Activated CD8-positive, alpha-beta memory T cell treated with anti-CD3 and anti-CD28 coated beads, Interleukin-2, amount 50 U/mL, for 4 hours (primary cell): ENCODE measurements at places on chromosomes 12 and 14.
A peak's percentile ranks its signal among the peaks of the same experiment; 100 is the strongest.

DNA sequence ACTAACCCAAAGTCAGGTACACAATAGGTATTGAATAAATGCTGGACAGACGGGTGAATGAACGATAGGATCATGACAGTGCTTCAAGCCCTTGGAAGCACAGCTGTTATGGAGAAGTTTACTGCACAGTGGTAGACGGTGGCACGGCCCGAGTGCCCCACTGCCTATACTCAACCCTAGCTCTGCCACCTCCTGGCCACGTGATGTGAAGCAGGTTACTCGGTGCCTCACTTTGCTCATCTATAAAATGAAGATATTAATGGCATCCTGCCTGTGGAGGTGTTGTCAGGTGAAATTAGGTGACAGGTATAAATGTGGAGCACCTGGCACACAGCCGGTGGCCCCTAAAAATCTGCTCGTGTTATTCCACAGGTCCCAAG, 5.8 kb downstream of the ASB2 start:
- peak; percentile 76 for DNase-seq

- DNase-seq, result no peak
These were observed 113.2 kb upstream of the FLRT2 start for GRCh38 chr14:85416771-85417170.

DNA sequence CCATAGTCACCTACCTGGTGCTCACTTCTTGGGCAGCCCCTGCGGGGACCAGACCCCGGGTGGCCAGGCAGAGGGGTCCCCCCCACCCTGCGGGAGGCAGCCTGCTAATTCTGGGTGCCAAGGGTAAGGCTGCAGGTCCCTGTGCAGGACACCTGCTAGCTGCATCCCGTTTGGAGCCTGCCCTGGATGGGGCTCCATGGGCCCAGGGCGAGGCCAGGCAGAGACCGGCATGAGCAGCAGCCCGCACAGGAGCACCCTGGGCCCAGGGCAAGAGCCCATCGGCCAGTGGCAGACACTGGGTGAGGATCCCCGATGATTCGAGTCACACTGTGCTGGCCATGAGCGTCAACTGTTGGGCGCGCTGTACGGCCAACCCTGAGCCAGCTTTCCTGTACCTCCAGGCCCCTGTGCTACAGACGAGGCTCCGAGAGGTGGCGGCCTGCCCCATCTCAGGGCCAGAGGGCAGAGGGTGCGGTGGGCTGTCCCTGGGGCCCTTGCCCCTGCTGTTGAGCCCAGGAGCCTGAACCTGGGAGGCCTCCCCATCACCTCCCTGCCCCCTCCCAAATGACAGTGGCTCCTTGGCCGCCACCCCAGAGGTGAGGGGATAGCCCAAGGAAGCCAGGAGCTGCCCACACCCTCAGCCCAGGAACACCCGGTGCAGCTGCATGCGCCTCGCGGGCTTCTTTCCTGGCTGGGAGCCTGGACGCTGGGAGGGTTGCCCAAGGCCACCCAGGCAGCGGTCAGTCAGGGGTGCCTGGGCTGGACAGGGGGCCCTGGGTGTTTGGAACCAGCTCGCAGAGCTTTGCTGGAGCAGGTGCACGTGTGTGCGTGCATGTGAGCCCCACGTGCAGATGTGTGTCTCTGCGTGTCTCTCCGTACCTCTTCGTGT, 47.7 kb downstream of the CYP46A1 start:
- no peak for DNase-seq

DNA sequence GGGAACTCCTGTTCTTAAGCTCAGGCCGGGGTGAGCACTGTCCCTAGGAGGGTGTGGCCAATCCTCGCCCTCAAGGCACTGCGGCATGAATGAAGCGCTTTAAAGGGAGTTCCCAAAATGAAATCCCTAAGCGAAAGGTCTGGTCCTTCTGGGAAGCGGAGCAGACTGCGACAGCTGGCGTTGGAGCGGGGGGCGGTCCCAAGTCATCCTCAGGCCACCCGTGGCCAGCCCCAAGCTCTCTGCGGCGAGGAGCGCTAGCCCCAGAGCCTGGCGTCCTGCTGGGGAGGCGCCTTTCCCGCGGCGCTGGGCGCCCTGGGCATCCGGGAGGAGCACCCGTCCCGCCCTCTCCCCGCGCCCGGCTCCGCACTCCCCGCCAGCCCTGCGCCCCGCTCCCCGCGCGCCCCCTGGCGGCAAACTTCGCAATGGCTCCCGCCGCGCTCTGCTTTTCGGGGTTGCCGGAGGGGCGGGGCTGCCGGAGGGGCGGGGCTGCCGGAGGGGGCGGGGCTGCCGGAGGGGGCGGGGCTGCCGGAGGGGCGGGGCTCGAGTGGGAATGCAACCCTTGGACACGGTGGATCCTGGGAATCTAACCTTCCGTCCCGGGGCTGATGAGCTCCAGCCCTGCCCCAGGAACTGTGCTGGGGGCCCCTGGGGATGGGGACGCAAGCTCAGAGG, 25.4 kb downstream of the ZBTB42 start:
- peak; percentile 96 for DNase-seq

GRCh38 chr12:102413396-102413795, 67.0 kb downstream of the IGF1 start:
- no peak for DNase-seq

DNA sequence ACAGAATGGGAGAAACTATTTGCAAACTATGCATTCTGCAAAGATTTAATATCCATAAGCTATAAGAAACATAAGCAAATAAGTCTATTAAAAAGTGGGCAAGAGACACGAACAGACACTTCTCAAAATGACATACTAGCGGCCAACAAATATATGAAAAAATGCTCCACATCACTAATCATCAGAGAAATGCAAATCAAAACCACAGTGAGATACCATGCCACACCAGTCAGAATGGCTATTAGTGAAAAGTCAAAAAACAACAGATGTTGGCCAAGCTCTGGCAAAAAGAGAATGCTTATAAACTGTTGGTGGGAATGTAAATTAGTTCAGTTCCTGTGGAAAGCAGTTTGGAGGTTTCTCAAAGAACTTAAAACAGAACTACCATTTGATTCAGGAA, 121.3 kb downstream of the KCNMB4 start:
- DNase-seq, result no peak

GRCh38 chr12:104896146-104896545, 61.9 kb downstream of the SLC41A2 start:
- DNase-seq, result no peak

DNA sequence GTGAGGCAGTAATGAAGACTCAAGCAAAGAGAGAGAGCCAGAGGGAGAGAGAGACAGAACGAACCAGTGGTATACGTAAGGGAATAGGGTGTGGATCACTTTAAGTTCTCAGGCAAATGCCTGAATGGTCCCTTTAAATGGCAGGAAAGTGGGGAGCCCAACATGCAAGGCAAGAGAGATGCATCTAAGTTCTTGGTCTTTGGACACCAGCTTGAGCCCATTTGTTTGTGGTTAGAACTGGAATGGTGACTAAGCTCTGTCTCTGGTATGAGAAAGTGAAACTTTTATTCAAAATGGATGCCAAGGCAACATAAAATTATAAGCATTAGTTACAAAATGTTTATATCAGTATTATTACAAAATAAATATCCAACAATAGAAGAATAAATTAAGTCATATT, 192.2 kb upstream of the ALG10 start:
- DNase-seq, result no peak

- DNase-seq, result no peak
These were observed 135.2 kb downstream of the RERGL start for GRCh38 chr12:17954788-17955187.

DNA sequence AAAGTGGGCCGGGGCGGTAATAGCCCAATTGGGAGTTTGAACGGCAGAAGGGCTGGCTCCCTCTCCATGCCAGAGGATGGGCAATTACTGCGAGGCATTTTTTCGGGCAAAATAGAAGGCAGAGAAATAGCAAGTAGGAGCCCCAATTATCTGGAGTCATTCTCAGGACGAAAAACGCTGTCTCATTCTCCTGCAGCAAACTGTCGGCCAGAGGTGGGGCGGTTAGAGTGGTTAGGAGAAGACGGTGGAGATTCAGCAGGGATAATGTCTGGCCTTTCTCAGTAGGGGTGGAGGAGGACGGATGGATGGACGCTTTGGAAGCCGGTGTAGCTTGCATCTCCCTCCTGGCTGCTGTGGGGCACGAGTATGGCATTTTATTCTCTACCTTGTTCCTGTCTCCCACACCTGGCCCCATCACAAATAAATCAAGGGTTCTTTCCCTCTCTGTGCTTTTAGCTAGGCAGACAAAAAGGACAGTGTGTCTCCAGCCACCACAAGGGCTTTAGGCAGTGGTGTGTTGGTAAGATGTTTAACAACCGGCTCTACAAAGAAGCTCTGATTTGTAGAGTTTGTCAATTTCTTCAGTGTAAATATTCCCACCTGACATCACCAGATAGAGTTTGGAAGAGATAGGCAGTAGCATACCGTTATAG, 140.5 kb upstream of the LHX5 start:
- no peak for DNase-seq

DNA sequence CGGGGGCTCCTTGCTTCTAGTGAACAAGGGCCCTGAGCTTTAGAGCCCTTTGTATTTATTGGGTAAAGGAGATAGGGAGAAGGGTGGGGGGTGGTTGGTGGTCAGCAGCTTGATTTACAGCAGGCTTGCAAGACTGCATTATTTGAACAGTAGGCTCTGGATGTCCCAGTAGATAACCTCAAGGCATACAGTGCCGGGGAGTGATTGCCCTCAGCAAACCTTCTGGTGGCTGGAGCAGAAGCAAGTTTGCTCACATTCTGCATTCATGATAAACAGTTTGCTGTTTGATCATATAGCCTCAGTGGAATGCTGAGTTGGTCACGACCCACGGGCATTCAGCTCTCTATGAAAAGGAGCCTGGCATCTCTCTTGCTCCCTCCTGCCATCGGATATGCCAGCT, 16.5 kb upstream of the MAPKAPK5 start:
- no peak for DNase-seq

GRCh38 chr14:37203423-37203822, 5.7 kb downstream of the MIPOL1 start:
- DNase-seq, result no peak

DNA sequence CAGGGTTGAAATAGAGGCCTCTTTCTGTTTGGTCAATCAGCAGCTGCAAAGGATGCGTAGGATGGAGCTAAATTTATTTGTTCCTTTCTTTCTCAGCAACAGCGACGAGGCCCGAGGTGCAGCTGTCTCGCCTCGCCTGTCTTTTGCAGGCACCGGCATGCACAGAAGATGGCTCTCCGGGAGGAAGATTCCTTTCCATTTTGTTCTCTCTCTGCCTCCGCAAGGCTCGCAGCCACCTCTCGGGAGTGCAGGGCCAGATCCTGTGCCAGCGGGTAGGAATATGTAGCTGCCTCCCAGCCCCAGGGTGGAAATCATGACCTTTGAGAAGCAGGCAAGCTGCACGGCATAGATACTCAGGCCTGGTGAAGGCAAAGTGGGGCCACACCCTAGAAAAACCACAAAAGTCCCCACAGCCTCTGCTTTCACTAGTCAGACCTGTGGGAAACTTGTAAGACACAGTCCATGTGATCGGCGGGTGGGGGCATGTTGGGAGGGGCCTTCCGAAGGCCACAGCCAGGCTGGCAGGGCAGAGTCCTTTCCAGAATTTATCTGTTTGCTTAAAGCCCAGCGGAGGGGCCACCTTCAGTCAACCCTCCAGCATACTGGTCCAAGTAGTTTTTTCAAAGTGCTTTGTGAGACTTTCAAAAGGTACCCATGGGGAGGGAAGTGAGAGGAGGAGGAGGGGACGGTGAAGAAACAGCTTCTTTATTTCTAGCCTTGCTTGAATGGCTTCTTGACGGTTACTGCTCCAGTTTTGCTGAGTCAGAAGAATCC, at the start of gene MAP1LC3B2:
MAP1LC3B2 (plus strand) TSS at position 220 of the 774 bp plus-strand sequence. CDS start 16,562 bp downstream, outside the sequence.
- DNase-seq, result peak; percentile 66

DNA sequence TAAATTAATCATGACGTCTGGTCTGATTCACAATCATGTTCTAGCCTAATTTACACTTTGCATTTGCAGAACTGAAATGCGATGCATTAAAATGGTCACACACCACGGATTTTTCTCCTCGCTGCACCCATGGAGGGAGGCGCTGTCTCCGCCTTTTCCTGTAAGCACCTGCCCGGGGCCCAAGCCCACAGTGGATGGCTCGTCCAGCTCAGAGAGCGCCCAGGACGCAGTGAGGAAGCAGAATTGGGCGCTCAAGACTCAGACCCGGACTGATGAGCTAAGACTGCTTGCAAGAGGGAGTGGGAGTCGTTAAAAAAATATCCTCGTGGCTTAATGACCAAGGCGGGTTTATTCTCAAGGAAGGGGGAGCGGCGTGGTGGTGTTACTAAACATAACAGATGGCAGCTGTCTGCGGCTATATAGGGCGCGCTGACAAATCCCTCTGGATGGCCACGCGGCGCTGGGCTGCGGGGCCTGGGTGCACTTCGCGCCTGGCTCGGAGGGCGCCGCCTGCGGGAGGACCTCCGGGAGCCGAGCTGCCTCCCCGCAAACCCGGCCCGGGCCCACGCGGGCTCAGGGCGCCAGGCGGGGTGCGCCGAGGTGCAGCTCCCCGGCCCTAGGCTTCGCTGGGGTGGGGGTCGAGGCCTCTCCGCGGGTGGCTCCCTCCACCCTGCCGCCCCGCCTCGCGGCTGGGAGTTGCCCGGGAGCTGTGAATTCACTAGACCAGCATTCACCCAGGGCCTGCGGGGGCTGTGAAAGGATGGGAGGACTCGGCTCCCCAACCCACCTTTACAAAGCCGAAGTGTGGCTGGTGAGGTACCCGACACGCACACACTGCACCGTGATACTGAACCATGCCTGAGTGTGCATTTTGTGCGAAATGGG, 78.7 kb downstream of the PPM1A start:
- peak; percentile 28 for DNase-seq

DNA sequence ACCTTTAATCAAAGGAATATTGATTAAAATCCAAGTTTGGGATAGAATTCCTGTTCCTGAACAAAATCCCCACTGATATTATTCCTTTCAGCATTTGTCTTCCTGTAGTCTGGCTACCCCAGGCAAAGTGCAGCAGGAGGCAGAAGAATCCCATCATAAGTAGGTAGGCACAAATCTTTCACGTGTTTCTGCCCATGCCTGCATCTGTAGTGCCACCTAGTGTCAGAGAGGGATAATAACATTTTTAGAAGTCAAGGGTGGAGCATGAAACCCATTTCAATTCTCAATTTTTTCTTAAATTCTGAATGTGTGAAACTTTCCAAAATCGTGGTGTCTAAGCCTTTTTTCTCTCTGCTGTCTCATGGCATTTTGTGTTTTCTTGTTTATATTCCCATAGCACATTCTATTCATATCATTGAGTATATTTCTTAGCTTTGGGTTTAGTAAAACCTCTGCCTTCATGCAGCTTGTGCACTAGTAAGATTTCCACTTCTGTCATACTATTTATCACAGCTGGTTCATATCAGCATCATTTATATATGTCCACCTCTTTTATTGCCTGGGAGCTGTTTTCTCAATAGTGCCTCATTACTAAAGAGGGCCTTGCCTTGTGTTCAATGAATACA, 47.8 kb upstream of the RERG start:
- peak; percentile 18 for DNase-seq
